Activated T-helper 2 cell treated with anti-CD3 and anti-CD28 coated beads, Interferon-gamma antibody, Interleukin-2, Interleukin-4, amounts not matched to agents 10 μg/mL and 5 μg/mL and 100 μg/mL, durations not matched to agents 14 hours and 24 hours and 36 hours (primary cell): ENCODE measurements at places on chromosomes 3 and 15. TPM values are rescaled to one million over a fixed set of nuclear protein-coding genes. Genes with fewer than 3 reads are reported as not detected.

CLDN16 gene
- not detected in 2 replicates for total RNA-seq

SLC24A5 gene
- total RNA-seq = not detected in 2 replicates

- H3K4me3 ChIP-seq = no peak overlapping the region
- no peaks in the 10 kb centered on the region for H3K36me3 ChIP-seq
- no peak for DNase-seq
- no peaks in the 10 kb centered on the region for H3K27me3 ChIP-seq
- H3K27ac ChIP-seq = no peak overlapping the region
These were observed 441.9 kb downstream of the ZIC1 start for GRCh38 chr3:147851062-147851461.

DNA sequence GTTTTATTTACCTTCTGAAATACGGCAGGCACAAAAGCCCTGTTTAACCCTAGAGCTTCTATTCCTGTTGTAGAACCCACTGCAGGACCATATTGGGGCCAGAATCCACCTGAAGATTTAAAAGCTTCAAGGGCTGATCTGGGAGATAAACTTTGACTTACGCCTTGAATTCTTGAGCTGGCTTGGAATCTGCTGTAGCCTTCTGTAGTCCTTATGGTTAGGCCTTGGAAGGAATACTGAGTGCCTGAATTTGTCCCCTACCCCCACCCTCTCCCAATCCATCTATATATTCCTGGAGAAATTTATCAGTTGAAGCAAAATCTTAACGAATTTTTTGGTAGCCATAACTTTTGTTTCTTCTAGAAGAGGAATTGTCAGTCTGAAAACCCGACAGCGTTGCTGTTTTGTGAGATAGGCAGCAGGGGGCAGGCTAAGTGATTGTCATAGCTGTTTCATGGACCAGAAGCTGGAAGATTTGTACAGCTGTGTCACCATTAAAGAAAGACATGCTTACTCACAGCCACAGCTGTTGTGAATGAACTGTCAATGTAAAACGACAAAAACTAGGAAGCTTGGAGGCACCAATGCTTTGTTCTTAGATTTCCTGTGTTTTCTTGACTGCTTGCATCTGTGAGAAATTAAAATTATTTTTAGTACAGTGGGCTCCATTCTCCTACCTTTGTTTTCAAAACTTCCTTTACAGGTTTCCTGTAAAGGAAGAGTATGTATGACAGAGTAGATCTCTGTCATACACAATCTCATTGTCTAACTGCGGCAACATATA is 12.8 kb downstream of the LXN start:
- H3K4me1 ChIP-seq = peaks cover 9% of the 10 kb centered on the region
- no peaks in the 10 kb centered on the region for H3K27me3 ChIP-seq
- H3K36me3 ChIP-seq = peaks cover 52% of the 10 kb centered on the region
- no peak overlapping the region for H3K4me3 ChIP-seq

- peaks cover 5% of the 10 kb centered on the region for H3K4me1 ChIP-seq
- DNase-seq = no peak
- H3K27me3 ChIP-seq = peaks cover 2% of the 10 kb centered on the region
These were observed 31.2 kb downstream of the CHDH start for GRCh38 chr3:53815067-53815466.

ISL2 gene
- 1.4 and 1.8 TPM in 2 replicates for total RNA-seq

GRCh38 chr3:49017229-49017970 is 980 bp downstream of the DALRD3 start:
- H3K36me3 ChIP-seq = peaks cover 32% of the 10 kb centered on the region
- H3K27ac ChIP-seq = peak overlapping the region; percentile 22
- H3K27me3 ChIP-seq = no peaks in the 10 kb centered on the region
- H3K4me3 ChIP-seq = peak overlapping the region; percentile 95

- H3K27ac ChIP-seq = no peak overlapping the region
- H3K36me3 ChIP-seq = no peaks in the 10 kb centered on the region
- no peaks in the 10 kb centered on the region for H3K4me1 ChIP-seq
- no peak for DNase-seq
- H3K27me3 ChIP-seq = no peaks in the 10 kb centered on the region
- no peak overlapping the region for H3K4me3 ChIP-seq
These were observed 377.8 kb downstream of the GRM7 start for GRCh38 chr3:7238565-7239295.

- no peaks in the 10 kb centered on the region for H3K36me3 ChIP-seq
- H3K27ac ChIP-seq = no peak overlapping the region
- H3K4me3 ChIP-seq = no peak overlapping the region
- DNase-seq = no peak
- no peaks in the 10 kb centered on the region for H3K4me1 ChIP-seq
- H3K27me3 ChIP-seq = no peaks in the 10 kb centered on the region
These were observed 521.2 kb downstream of the ZIC1 start for GRCh38 chr3:147930232-147930807.

EIF4A2 gene
- total RNA-seq = 445 and 450 TPM in 2 replicates

DNA sequence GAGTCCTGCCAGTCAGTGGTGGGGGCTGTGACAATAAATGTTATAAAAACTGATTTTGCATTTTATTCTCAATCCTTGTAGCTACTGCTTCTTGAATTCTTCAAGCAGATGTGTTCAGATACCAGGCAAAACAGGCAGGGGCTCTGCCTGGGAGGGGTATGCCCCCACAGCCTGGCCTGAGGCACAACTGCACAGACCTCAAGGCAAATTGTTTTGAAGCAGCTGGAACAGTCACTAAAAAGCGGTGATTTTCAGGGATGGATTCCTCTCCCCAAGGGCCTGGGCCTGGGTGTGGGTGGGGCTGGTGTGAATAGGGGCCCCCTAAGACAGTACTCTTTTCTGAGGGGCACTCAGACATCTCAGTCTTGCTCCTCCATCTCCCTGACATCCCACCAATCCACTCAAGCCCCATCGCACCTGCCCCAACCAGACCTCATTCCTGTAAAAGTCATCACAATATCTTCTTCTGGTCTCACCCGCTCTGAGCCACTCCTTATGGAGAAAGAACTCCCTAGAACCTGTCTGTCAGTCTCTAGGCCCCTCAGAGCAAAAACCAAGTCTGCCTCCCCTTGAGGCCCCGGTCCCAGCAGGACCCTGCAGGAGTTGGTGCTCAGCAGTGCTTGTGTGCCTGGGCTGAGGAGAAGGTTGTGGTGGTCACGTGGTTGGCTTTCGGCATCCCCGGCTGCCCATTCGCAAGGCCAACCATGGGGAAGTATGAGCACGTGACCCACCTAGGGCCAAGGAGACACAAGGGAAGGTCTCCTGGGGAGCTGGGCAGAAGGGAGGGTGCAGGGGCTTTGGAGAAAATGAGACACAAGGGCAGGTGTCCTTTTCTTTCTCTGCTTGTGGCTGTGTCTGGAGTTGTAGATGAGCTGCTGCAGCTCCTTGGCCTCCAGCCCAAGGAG is 2.9 kb upstream of the PSTPIP1 start:
- peak overlapping the region; percentile 90 for H3K27ac ChIP-seq
- H3K4me3 ChIP-seq = no peak overlapping the region
- DNase-seq = no peak
- H3K27me3 ChIP-seq = no peaks in the 10 kb centered on the region

DNA sequence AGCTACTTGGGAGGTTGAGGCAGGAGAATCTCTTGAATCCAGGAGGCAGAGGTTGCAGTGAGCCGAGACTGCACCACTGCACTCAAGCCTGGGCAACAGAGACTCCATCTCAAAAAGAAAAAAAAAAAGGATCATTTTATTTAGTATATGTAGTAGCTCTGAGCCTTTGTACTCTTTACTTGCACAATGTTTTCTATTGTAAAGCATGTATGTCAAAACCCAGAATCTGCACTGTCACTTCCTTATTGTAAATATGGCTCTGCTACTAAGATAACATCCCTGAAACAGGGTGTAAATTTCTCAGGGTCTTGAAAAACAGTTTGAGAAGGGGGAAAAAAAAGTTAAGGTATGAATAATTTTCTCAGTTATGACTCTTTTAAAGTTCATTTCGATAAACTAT is 35.1 kb downstream of the SLMAP start:
- H3K4me1 ChIP-seq = peaks cover 24% of the 10 kb centered on the region
- H3K4me3 ChIP-seq = no peak overlapping the region
- no peaks in the 10 kb centered on the region for H3K27me3 ChIP-seq
- no peak overlapping the region for H3K27ac ChIP-seq
- no peak for DNase-seq

GRCh38 chr15:41629463-41629862 is 30.7 kb upstream of the MGA start:
- DNase-seq = no peak
- peaks cover 9% of the 10 kb centered on the region for H3K4me1 ChIP-seq
- no peaks in the 10 kb centered on the region for H3K36me3 ChIP-seq
- no peak overlapping the region for H3K27ac ChIP-seq
- H3K27me3 ChIP-seq = no peaks in the 10 kb centered on the region

- no peak overlapping the region for H3K27ac ChIP-seq
- no peaks in the 10 kb centered on the region for H3K27me3 ChIP-seq
- H3K4me1 ChIP-seq = no peaks in the 10 kb centered on the region
- no peak overlapping the region for H3K4me3 ChIP-seq
These were observed 530.0 kb downstream of the EPHB1 start for GRCh38 chr3:135325096-135325495.

TAGLN3 gene
- 0.34 and 0.46 TPM in 2 replicates for total RNA-seq

DNA sequence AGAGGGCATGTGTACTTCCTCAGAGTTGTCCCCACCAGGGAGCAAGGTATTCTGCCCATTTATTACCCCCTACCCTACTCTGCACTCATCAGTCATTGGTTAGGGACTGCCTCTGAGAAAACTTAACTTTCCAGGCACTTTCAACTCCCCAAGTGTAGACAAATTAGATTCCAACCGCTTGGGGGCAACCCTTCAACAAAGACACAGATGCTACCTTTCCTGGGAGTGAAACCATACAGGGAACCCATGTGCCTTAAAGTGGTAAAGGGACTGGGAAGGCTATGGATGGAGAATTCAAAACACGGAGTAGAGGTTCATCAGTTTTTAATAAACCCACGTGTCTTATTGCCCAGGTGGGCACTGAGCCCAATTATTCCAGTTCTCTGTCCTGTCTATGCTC is 19.4 kb upstream of the UBE2E2 start:
- DNase-seq = no peak
- H3K36me3 ChIP-seq = no peaks in the 10 kb centered on the region
- no peak overlapping the region for H3K27ac ChIP-seq
- H3K4me3 ChIP-seq = no peak overlapping the region
- H3K27me3 ChIP-seq = peaks cover 4% of the 10 kb centered on the region
- no peaks in the 10 kb centered on the region for H3K4me1 ChIP-seq

GRCh38 chr15:98592136-98592535 is 56.2 kb upstream of the IGF1R start:
- peaks cover 1% of the 10 kb centered on the region for H3K4me1 ChIP-seq
- no peak overlapping the region for H3K4me3 ChIP-seq

GRCh38 chr3:49671291-49672288 is 2.6 kb upstream of the APEH start:
- peak overlapping the region; percentile 73 for H3K4me3 ChIP-seq
- H3K36me3 ChIP-seq = peaks cover 4% of the 10 kb centered on the region
- DNase-seq = peak; percentile 59
- peaks cover 16% of the 10 kb centered on the region for H3K4me1 ChIP-seq
- peak overlapping the region; percentile 63 for H3K27ac ChIP-seq

TIGIT gene
- 6.3 and 6.7 TPM in 2 replicates for total RNA-seq

GRCh38 chr15:82040862-82041261 is 5.0 kb downstream of the MEX3B start:
- H3K4me1 ChIP-seq = peaks cover 2% of the 10 kb centered on the region
- no peaks in the 10 kb centered on the region for H3K36me3 ChIP-seq
- H3K27ac ChIP-seq = no peak overlapping the region
- H3K27me3 ChIP-seq = peaks cover 9% of the 10 kb centered on the region
- H3K4me3 ChIP-seq = no peak overlapping the region

DNA sequence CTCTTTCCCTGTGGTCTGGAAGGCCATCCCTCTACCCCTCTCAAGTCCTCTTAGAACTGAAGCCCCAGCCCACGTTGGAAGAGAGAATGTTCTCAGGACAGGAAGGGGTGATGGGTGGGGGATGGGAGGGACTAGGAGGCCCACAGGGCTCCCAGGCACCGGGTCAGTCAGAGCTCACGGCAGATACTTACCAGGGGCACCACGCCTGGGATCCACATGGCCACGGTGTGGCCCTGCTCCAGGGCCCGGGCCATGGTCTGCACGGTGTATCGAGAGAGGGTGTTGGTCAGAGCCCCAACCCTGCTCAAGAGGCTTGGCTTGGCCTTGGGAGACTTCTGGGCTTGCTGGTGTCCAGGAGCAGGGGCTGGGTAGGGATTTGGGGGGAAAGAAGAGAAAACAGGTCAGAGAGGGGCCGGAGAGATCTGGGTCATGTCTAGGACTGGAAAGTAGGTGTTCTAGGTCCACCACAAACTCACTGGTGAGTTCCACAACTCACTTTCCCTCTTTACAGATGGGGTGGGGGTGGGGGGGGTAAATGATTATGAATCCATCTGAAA is 9.8 kb downstream of the PLIN1 start:
- no peaks in the 10 kb centered on the region for H3K4me1 ChIP-seq
- no peak for DNase-seq
- H3K27me3 ChIP-seq = peaks cover 14% of the 10 kb centered on the region
- H3K27ac ChIP-seq = no peak overlapping the region

ENTPD3 gene
- not detected in 2 replicates for total RNA-seq

GCNT3 gene
- total RNA-seq = not detected in 2 replicates

ABI3BP gene
- total RNA-seq = 0.37 TPM in 1 of 2 replicates, not detected in the other

GOLGB1 gene
- 26.4 and 28.2 TPM in 2 replicates for total RNA-seq

DNA sequence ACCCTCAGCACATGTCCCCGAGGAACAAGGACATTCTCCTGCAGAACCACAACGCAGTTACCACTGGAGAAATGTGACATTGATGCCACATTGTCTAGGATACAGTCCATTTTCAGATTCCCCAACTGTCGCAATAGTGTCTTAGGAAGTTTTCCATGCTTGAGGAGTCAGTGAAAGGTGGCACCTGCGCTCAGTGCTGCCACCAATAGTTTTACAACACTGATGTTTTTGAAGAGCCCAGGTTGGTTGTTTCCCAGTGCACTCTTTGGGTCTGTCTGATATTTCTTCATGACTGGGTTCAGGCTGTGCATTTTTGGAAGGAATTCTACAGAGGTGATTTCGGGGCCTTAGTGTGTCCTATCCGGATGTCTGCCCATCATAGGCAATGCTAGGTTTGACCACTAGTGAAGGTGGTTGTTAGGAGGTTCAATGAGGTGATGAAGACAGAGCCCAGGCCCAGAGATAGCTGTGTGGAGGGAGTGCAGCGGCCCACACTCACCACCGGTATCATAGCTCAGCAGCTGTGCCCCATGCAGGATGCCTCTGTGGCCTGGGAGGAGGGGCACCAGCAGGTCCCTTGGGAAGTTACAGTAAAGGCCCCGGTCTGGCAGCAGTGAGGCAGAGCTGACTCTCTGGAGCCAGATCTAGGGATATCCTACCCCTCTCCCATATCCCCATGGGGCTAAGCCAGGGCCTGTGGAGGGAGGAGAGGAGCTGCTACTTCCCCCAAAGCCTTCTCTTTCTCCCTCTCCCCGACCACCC is 96.6 kb downstream of the DNAJB8 start:
- H3K27me3 ChIP-seq = no peaks in the 10 kb centered on the region
- H3K4me1 ChIP-seq = peaks cover 6% of the 10 kb centered on the region
- no peak overlapping the region for H3K4me3 ChIP-seq
- H3K36me3 ChIP-seq = no peaks in the 10 kb centered on the region
- H3K27ac ChIP-seq = no peak overlapping the region

DNA sequence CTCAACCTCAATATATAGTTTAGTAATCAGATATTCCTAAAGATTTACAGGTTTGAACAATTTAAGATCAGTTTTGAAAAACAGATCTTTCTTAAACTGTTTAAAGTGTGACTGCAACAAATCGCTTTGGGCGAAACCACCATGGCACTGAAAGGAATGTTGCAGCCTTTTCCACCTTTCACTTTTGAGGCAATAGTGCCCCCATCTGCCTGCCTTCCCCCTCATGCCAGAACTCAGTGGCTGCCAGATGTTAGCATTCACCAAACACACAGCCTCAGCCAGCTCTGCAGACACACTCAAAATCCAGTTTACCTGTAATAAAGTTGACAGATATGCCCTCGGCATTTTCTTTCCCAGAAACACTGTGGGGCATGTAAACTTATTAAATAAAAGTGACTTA is 3.3 kb downstream of the LYSMD4 start:
- peaks cover 15% of the 10 kb centered on the region for H3K4me1 ChIP-seq
- H3K36me3 ChIP-seq = peaks cover 9% of the 10 kb centered on the region
- no peak for DNase-seq
- H3K4me3 ChIP-seq = no peak overlapping the region
- H3K27me3 ChIP-seq = no peaks in the 10 kb centered on the region
- no peak overlapping the region for H3K27ac ChIP-seq
